ENCODE measurements at places on chromosomes 5 and 9. TPM values are rescaled to one million over a fixed set of nuclear protein-coding genes. Genes with fewer than 3 reads are reported as not detected.

FRMPD1 gene
- not detected for total RNA-seq

DOK3 gene
- total RNA-seq, result 7.8 TPM

DOCK2 gene
- total RNA-seq, result 318 TPM

SLC6A7 gene
- not detected for total RNA-seq

CTXN3 gene
- total RNA-seq, result not detected

ASPN gene
- total RNA-seq, result not detected

All from activated CD8-positive, alpha-beta T cell treated with anti-CD3 and anti-CD28 coated beads, Interleukin-2, amount 10 ng/mL, durations not matched to agents 7 days and 5 days (primary cell).